Cerebellum (tissue), 4 donors: ENCODE measurements at places on chromosomes 4 and X.

- DNase-seq: peak; percentile 50
Observed at GRCh38 chr4:6953751-6954380, 44.2 kb downstream of the TBC1D14 start.

DNA sequence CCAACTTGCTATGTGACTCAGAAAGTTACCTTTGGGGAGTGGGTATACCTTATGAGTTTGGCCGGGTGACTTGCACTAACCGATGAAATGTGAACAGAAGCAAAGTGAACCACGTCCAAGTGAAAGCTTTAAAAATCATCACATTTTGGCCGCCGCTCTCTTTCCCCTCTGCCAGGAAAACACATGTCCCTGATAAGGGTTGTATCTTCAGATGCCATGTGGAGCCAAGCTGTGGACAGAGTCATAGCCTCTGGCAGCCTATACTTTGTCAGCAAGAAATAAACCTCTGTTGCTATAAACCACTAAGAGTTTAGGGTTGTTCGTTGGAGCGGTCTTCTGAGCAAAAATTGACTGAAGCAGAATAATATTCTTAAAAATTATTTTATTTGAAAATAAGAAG, 92.3 kb downstream of the PRDM5 start:
- DNase-seq: no peak

- no peak for DNase-seq
Observed at GRCh38 chrX:6732101-6732500, 197.2 kb upstream of the VCX3A start.

DNA sequence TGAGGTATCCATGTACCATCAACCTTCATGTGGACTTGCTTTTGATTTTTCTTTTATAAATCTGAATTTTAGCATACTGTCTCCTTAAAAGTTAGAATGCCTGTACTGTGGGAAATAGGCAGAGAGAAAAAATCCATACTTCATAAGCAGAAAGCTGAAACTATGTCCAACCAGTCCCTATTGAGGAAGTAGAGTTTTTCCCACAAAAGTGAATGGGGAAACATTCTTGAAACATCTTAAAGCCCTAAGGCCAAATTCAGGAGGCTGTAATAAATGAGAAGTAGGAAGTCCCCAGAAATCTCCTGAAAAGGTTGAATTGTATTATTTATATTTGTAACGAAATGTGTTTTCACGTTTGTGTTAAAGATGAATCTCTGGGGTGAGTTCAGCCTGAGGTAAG, 56.3 kb downstream of the ENOX2 start:
- no peak for DNase-seq

DNA sequence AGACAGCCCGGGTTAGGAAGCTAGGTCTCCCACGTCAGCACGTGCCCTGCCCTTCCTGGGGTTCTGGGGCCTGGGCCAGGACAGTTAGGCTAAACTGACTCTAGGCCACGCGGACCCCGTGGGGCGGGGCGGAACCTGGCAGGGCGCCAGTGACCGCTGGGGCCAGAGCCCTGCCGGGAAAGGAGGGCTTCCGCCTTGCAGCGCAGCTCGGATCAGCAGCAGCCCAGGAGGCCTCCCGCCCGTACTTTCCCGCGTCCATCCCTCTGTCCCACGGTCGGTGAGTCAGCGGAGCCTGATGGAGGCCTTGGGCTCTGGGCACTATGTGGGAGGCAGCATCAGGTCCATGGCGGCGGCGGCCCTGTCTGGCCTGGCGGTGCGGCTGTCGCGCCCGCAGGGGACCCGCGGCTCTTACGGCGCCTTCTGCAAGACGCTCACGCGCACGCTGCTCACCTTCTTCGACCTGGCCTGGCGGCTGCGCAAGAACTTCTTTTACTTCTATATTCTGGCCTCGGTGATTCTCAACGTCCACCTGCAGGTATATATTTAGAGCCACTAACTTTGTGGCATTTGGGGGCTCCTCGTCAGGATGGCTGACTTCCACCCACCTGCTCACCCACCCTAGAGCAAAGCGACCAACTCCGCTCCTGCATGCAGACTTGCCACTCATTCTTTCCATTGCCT, at the start of gene SMIM10:
Gene SMIM10, plus strand, starts transcription at position 191 of the 681 bp plus-strand sequence. Its CDS starts 105 bp downstream, at position 296.
- peak; percentile 15 for DNase-seq

- DNase-seq: no peak
Observed at GRCh38 chr4:74217365-74217764, 59.4 kb downstream of the MTHFD2L start.

GRCh38 chrX:10341309-10341708, 184.5 kb downstream of the CLCN4 start:
- no peak for DNase-seq

DNA sequence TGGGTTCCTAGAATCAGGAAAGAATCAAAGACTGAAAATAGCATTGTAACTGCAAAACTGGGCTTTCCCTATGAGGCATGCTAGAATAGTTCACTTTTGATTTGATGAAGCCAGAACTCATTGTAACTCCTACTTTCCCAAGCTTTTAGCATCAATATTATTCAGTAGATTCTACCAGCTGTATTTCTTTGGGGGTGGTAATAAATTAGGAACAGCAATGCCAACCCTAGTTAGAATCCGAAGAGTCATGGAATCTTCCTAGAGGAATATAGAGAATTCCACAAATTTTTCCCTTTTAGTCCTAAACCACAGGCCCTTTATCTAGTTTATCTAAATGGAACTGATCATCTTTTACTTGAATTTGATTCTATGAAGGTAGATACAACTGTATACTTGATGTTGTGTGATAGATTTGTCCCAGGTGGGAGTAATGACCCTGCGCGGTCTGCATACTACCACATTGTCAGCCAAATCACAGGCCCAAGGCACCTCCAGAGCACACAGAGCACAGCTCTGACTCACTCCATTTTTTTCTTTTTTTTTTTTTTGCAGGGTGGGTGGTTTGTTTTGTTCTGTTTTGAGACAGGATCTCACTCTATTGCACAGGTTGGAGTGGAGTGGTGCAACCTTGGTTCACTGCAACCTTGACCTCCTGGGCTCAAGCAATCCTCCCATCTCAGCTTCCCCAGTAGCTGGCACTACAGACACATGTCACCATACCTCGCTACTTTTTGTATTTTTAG, 66.6 kb downstream of the EDNRA start:
- no peak for DNase-seq

- no peak for DNase-seq
Observed at GRCh38 chr4:125728568-125728967, 413.8 kb downstream of the FAT4 start.

- DNase-seq: peak; percentile 24
Observed at GRCh38 chr4:15238720-15239119, 189.1 kb upstream of the C1QTNF7 start.

- DNase-seq: peak; percentile 7
Observed at GRCh38 chrX:78119521-78120227, 15.6 kb downstream of the PGK1 start.

- DNase-seq: no peak
Observed at GRCh38 chr4:8276358-8277240, 7.0 kb downstream of the HTRA3 start.

- DNase-seq: no peak
Observed at GRCh38 chr4:171812665-171813525, at the start of gene GALNTL6. GALNTL6 (plus strand) TSS chr4:171813404.

- no peak for DNase-seq
Observed at GRCh38 chrX:78746496-78746895, 1.0 kb upstream of the LPAR4 start.

GRCh38 chrX:43618366-43619205, 37.5 kb upstream of the MAOA start:
- DNase-seq: no peak

- no peak for DNase-seq
Observed at GRCh38 chr4:156732634-156733033, 239.0 kb downstream of the PDGFC start.

DNA sequence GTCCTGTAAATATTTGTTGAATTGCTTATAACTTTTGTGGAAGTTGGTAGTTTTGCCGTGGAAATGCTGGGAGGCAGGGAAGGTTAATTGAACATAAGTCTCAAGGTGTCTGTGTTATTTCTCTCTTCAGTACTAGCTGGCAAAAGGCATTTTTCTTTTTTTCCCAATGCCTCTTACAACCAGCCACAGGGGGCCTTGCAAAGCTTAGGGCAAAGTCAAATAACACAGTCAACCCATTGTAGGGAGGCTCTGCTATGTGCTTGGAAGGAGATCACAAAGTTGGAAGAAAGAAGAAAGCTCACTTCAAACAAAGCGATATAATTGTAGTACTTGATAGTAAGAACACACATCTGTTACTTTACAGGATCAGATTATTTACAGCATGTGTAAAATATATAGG, 802.6 kb downstream of the PDHA2 start:
- no peak for DNase-seq

DNA sequence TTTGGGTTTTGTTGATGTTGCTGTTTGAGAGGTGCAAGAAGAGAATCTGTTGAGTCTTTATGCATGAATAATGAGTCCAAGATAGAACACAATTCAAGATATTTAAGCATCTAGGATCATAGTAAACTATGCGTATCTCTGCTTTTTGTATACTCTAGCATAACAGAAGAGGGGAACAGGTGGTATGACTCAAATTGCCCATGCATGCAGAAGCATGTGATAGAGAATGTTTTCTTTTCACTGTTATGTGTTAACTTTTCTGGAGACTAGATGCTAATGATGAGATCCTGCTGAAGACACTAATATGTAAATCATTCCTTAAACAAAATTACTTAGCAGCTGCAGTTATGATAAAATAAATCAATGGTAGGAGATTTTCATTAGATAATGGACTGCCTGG, 165.3 kb upstream of the FTHL17 start:
- no peak for DNase-seq
